ENCODE measurements at places on chromosomes 4 and X.

GRCh38 chr4:15702941-15703403 is at the start of gene BST1:
BST1 (plus strand) TSS chr4:15703065; CDS start chr4:15703145, 80 bp downstream.
- peak; percentile 12 for DNase-seq

DNA sequence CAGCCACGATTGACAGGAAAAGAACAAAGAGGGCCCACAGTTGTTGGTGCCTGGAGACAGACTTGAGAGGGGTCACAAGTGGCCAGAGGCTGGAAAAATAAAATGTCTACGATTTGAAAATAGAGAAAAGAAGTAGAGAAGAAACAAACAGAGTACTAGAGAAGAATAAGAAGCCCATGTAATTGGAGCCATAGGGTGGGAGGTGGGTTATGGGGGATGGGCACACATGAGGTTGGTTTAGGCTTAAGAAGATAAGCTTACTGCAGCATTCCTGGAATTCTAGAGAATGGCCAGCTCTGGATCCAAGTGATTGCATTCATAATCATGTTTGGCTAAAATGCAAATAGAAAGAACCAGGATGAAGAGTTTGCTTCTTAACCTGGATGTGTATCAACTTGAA is 210.7 kb downstream of the MAML3 start:
- DNase-seq: no peak

DNA sequence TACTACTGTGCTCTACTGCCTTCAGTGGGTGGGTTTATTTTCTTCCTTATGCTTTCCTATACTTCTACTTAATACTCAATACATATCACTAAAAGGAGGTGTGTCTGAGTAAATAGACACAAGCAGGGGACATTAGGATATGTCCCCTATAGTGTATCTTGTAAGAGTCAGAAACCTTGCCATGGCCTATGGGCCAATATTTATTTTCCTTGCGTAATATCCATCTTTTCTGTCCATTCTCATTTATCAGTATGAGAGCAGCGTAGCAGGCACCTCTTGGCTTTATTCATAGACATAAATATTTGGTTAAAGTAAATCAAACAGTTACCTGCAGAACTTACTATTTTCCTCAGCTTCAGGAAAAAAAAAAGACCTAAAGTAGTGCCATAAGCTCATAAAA is 46.6 kb upstream of the PHF8 start:
- DNase-seq: no peak

- no peak for DNase-seq
Measured at GRCh38 chr4:89158884-89159503, 47.7 kb downstream of the TIGD2 start.

GRCh38 chr4:71768123-71768522 is 15.8 kb downstream of the GC start:
- DNase-seq: no peak

DNA sequence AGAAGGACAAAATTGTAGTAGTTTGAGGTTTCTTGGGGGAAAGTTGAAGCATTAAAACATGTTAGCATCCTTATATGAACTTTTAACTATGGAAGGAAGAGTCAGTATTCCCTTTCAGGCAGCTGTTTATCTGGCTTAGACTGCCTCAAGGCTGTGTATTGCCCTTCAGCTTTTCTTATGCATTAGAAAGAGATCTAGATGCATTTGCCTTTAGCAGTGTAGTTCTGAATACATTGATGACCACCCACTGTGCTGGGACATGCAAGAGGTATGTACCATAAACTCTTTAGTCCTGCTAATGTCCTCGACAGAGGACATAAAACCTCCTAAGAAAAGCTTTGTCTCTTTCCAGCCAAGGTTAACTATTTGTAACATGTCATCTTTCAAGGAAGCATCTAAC is 2.9 kb downstream of the FAM200B start:
- no peak for DNase-seq
